ENCODE measurements at places on chromosomes 3 and 15. TPM values are rescaled to one million over a fixed set of nuclear protein-coding genes. Genes with fewer than 3 reads are reported as not detected.

Gene KCNH8
- not detected for total RNA-seq

Gene C3orf18
- total RNA-seq: 3.2 TPM

- DNase-seq: no peak
Observed at GRCh38 chr15:35092846-35093245, 7.8 kb upstream of the NANOGP8 start.

Gene TM4SF1
- 63.9 TPM for total RNA-seq

DNA sequence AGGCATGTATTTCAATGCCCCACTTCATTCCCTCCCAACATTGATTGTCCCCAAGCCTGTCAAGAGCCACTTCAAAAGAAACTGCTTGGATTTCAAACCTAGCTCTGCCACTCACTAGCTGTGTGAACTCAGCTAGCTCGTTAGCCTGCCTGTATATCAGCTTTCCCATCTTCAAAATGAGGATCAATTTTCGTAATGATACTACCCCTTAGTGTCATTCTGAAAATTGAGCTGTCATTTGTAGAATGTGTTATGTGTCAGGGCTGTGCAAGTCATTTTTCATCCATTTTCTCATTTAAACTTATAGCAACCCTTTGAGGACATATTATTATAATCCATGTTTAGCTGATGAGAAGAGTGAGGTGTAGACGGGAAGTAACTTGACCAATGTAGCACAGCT, 88.6 kb downstream of the TRIM42 start:
- DNase-seq: no peak
